ENCODE measurements at places on chromosomes 13 and 19.

- no peak for DNase-seq
These were observed 19.4 kb downstream of the BRCA2 start for GRCh38 chr13:32334671-32335070.

DNA sequence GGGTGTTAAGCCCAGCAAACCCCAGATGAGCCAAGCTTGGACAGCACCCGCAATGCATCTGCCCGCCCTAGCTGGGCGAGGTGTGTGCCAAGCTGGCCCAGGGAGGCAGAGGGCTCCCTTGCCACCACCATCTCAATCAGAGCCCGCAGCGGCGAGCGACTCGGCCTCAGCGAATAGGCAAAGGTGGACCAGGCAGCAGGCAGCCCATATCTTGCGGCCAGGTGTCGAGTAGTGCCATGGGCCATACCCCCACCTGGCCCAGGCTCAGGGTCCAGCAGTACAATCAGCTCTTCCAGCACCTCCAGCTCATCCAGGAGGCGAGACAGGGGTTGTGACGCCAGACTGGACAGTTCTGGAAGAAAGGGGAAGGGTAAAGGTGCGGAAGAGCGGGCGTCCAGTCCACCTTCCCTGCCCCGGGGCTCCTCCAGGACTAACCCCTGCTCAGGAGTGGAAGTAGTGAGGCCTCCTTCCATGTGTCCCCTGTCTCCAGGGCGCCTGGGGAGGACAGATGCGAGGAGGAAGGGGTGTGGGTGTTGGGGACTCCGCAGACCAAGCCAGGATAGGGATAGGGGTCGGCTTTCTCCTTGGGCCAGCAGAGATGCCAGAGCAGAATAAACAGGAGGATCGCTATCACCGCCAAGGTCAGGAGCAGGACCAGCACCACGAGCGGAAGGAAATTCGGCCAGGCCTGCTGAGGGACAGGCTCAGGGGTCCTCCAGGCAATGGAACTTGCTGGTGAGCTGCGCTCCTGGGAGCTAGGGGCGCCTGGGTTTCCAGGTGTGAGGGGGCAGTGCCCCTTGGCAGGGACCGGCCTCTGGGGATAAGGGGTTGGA lies 2.8 kb downstream of the IGFLR1 start:
- no peak for DNase-seq

DNA sequence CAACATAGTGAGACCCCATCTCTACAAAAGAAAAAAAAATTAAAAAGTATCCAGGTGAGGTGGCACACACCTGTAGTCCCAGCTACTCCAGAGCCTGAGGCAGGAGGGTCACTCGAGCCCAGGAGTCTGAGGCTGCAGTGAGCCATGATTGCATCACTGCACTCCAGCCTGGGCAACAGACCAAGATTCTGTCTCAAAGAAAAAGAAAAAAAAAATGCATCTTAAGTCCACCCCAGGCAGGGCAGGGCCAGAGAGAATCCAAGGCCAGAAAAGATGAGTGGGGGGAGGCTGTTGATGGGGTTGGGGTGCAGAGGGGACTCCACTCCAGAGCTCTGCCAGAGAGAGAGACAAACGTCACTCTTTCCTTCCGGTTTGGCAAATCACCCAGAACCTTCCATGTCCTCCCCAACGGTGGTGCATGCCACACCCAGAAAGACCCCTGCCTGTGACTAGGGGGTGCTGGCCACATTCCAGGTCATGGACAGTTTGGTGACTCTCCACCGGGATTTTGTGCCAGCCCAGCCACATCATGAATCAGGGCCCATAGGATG lies 431 bp downstream of the FUT3 start:
- DNase-seq, result no peak

- no peak for DNase-seq
These were observed 116.2 kb downstream of the LHFPL6 start for GRCh38 chr13:39486758-39487157.

GRCh38 chr13:21639561-21639960 lies 31.3 kb upstream of the FGF9 start:
- no peak for DNase-seq

DNA sequence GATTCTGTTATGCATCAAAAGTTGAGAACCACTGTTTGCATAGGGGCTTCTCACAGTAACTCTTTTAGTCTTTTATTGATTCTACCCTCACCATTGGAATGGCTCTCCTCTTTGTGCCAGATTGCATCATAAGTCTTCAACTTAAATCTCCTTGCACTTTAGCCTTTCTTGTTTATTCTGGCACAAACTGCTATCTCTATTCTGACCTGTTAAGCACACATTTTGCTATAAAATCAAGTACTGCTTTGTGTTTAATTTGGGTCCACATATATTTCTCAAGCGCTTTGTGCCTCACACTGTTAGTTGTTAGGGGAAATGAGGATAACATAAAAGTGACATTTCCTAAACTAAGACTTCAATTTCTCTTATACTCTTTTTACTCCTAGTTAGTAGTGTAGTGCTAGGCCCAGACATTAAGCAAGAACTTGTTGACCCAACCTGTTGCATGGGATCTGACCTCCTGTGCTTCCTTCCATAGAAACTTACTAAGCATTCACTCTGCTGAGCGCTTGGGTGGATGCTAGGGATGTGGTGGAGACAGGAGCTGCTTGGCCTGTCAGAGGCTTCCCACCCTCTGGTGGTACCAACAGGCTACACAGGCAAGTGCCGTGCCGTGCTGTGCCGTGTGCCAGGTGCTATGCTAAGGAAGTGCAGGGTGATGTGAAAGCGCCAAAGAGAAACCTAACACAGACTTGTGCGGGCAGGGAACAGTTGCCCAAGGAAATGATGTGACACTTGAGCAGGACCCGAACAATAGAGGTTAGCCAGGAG lies 1.2 kb downstream of the UTP14C start:
- DNase-seq, result no peak

DNA sequence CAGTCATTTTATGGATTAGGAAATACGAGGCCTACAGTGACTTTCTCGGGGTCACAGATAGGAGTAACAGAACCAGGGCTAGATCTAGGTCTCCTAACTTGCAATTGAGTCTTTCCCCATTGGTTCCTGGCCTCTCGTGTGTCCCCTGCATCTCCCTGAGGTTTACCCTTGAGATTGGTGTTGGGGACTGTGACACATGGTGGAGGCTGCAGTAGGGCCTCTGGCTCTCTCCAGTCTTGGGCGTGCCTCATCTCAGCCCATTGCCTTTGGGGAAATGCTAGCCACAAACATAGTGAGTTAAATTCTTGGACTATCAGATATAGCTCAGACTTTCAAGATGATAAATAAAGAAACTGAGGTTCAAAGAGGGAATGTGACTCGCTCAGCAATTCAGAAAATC lies 212.1 kb downstream of the KCNRG start:
- no peak for DNase-seq

GRCh38 chr13:48434200-48434599 lies 21.3 kb upstream of the LPAR6 start:
- no peak for DNase-seq

All from stimulated activated CD8-positive, alpha-beta memory T cell treated with anti-CD3 and anti-CD28 coated beads, Interleukin-2, amount 100 ng/mL, for 1 hour (primary cell).